CD14-positive monocyte (primary cell): ENCODE measurements at places on chromosomes 16 and 17.

DNA sequence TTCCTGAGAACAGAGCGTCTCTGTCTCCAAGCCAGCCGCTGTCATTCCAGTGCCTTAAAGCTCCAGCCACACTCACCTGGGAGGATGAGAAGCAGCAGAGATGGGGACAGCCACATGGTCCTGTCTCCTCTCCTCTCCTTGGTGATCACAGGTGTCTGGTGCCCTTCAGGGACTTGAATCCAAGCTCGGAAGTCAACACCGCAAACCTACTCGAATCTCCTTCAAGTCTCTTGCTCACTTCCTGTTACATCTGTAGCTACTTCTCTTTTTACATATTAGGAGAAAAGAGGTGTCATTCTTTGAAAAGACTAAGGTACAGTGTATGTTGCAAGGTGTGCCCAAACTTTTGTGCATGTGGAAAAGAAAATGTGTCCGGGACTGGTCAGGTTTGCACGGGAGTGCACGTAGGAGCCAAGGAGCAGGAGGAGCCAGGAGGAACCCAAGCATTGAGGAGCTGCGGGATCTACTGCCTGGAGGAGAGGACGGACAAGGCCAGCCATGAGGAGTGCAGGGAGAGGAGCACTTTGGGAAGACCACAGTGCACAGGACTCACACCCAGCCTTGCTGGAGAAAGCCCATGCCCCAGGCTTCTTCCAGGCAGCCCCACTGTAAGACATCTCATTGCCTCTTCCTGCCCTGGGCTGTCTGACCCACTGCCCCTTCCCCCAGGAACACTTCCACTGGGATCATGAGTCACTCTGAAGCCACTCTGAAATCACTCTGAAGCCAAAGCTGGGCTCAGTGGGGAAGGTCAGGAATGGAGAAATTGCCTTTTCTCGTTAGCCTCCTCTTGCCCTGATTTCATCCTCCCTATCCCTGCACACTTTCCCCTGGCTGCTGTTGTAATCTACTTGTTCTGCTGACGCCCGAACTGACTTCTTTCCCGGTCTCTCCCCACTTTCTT lies at the start of gene CD300LD:
Gene CD300LD (minus strand): TSS at position 197 of the 904 bp plus-strand sequence. CDS start 81 bp downstream, at position 116.
- peak; percentile 66 for DNase-seq

DNA sequence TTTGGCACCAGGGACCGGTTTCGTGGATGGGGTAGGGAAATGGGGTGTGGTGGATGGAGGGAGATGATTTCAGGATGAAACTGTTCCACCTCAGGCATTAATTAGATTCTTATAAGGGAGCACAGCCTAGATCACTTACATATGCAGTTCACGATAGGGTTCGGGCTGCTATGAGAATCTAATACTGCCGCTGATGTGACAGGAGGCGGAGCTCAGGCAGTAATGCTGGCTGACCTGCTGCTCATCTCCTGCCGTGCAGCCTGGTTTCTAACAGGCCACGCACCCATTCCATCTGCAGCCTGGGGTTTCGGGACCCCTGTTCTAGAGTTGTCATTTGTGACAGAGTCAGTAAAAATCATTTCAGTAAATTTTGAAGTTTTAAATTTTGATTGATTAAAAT lies 99.7 kb downstream of the CHD9 start:
- no peak for DNase-seq

DNA sequence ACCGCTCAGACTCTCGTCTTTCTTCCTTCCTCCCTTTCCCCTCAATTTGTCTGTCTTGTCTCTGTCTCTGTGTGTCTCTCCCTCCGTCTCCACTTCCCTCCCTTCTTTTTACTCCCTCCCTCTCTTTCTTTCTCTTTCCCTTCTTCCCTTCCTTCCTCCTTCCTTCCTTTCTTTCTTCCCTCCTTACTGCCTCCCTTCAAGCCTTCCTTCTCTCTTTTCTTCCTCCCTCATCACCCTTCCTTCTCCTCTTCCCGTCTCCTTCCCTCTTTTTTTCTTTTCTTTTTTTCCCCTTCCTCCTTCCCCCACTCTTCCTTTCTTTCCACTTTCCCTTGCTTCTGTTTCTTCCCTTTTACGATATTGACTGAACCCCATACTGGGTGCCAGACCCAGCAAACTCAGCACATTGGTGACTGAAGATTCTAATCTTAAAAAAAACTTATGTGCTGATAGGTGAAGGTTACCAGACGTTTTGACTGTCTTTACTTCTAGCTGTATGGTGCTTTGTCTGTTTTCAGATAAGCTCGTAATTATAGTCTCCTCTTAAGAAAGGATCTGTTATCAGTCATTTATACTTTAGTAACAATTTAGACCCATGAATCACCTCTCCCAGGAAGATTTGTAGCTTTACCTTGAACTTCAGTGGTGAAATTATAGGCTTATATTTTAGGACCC lies 481 bp upstream of the BRD7 start:
- no peak for DNase-seq

DNA sequence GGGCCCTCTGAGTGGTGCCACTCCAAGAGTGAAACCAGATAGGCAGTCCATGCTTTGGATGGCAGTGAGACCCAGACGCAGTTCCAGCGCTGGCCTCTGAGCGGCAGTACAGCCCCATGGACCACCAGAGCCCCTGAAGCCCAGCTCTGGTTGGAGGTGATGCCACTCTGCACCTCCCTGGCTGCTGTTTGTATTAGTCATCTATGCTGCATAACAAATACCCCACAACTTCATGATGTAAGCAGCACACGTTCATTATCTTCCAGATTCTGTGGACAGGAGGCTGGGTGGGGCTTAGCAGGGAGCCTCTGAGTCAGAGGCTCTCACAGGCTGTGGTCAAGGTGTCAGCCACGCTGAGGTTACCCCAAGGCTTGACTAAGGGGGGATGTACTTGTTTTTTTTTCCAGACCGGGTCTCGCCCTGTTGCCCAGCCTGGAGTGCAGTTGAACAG lies 5.1 kb upstream of the NME4 start:
- peak; percentile 80 for DNase-seq

- DNase-seq, result peak; percentile 8
Observed at GRCh38 chr17:32016231-32016630, 9.0 kb downstream of the LRRC37B start.

- DNase-seq, result no peak
Observed at GRCh38 chr16:56279132-56279531, 87.8 kb downstream of the GNAO1 start.

- DNase-seq, result peak; percentile 16
Observed at GRCh38 chr17:44655983-44656710, at the start of gene MEIOC. TSS of gene MEIOC (plus strand) at chr17:44656468. CDS start at chr17:44656614, 146 bp downstream.

DNA sequence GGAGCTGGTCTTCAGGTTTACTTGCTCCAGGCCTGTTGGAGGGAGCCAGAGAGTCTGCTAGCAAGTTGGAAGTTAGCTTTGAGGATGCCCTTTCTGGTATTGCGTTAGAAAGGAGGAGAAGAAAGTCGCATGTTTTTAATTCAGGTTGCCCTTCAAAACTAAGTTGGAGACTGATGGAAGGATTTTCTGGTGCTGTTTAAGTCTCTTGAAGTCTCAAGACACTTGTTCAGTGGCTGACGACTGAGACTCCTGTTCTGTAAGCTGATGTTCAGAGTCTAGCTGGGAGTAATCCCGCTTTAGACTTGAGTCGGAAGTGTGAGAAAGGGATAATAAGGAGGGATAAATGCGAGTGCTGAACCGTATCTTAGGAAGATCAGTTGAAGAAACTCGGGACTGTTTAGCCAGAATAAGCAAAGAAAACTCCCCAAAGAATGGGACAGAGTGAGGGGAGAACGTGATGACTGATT lies 740 bp downstream of the AATF start:
- DNase-seq, result no peak

DNA sequence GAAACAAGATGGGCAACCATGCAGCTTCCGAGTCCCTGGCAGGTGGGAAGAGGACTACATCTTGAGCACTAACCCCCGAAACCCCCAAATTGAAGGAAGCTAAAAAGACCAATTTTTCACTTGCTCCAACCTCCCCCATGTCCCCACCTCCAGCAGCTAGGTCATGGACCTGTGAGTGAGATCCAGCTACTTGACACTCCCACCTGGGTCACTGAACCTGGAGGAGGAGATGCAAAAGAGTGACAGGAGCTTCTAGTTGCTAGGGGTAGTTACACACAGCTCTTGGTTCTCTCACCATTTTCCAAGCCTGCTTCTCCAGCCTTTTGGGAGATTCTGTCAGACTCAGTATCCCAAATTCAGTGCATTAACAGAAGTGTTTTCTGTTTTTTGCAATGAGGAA lies 11.2 kb downstream of the PDZD9 start:
- DNase-seq, result no peak

- no peak for DNase-seq
Observed at GRCh38 chr17:65064452-65065019, 8.0 kb upstream of the GNA13 start.

DNA sequence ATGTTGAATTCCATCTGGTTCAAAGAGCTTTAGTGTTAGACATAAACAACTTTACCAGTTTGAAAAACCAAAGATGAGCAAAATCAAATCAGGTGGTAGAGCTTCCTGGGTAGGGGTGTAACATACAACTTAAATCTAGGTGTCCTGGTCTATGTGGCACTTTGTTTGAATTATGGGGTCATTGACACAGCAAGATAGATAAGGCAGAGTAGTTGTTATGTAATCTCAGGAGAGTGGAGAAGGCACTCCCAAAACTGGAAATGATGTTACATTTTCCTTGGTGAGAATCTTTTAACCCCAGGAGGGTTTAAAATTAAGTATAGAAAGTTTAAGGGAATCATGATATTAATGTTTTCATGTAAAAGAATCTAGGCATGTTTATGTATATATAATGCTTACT lies 31.9 kb downstream of the CCDC42 start:
- no peak for DNase-seq

GRCh38 chr16:88746506-88746905 lies 38.5 kb downstream of the PIEZO1 start:
- DNase-seq, result no peak

- DNase-seq, result no peak
Observed at GRCh38 chr17:41781404-41782110, 5.0 kb downstream of the JUP start.

GRCh38 chr17:31074772-31075555 lies 19.8 kb upstream of the NF1 start:
- DNase-seq, result no peak

- peak; percentile 27 for DNase-seq
Observed at GRCh38 chr16:66511602-66512271, 38.2 kb downstream of the TK2 start.

DNA sequence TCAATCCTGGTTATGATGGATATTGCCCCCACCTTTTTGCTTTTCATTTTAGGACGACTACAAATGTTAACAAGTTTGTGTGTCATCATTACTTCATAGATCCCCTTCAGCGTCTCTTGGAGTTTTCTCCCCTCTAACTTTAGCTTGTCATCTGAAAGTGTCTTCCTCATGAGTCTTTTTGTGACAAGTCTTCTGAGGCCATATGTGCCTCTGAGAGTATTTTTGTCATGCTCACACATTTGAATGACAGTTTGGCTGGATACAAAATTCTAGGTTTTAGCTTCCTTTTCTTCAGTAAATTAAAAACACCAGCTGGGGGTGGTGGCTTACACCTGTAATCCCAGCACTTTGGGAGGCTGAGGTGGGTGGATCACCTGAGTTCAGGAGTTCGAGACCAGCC lies 203.8 kb upstream of the CHMP6 start:
- no peak for DNase-seq

DNA sequence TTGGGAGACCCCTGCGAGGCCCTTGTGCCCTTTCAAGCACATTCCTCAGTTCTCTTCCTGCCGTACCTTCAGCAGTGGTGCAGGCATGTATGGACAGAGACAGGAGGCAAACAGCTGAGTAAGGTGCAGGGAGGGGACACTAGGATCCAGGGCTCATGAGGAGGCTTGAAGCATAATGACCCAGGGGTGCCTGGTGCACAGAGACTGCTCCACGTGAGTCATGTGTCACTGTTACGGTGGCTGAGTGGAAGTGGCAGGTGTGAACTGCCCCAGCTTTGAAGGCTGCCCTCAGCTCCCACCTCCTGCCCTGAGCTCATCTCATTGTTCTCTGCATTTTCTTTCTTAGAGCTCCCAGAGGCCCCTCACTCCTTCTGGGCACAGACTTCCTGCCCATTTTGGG lies 124.8 kb downstream of the NTN1 start:
- no peak for DNase-seq

- no peak for DNase-seq
Observed at GRCh38 chr16:78307824-78308528, 208.5 kb downstream of the WWOX start.

- DNase-seq, result no peak
Observed at GRCh38 chr16:8996891-8997290, 33.2 kb upstream of the USP7 start.
